T-helper 1 cell (primary cell): ENCODE measurements at places on chromosomes 11 and 22.

DNA sequence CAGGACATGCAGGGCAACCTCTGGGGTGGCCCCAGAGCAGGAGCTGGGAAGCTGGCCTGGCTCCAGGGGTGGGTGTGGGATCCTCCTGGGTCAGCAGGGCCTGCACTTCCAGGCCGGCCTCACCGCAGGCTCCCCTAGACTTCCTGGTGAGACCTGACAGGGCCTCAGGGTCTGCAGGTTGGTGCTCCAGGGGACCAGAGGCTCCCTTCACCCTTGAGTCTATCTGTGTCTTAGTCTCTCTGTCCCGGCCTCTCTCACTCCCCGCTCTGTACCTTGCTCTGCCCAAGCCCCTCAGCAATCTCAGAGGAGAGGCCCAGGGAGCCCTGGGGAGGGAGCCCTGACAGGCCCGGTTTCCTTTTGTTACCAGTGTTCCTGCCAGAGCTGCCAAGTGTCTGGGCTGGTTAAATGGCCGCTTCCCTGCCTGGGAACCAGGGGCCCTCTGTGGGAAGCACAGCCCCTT lies 13.9 kb downstream of the CD82 start:
- no peak for DNase-seq

DNA sequence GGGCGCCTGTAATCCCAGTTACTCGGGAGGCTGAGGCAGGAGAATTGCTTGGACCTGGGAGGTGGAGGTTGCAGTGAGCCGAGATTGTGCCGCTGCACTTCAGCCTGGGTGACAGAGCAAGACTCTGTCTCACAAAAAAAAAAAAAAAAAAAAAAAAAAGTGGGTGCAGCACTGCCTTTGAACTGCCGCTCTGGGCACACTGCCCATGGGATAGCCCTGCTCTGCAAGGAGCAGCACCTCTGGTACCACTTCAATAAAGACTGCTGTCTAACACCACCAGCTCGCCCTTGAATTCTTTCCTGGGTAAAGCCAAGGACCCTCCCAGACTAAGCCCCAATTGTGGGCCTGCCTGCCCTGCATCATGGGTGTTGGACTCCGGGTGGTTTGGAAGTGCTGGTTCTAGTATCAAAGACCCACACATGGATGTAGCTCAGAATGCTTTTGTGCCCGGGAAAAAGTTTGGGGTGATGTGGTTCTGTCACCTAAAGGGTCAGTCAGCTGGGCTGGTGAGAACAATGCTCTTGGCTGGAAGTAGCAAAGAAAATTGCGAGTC lies 444.3 kb downstream of the TBC1D22A start:
- DNase-seq, result no peak

GRCh38 chr11:67317888-67318555 lies 14.7 kb downstream of the SSH3 start:
- DNase-seq, result no peak

GRCh38 chr11:134001088-134001487 lies 44.3 kb upstream of the IGSF9B start:
- no peak for DNase-seq

GRCh38 chr22:43704051-43704450 lies 108.1 kb downstream of the EFCAB6 start:
- no peak for DNase-seq

- no peak for DNase-seq
These were observed 1.3 kb downstream of the FAM118A start for GRCh38 chr22:45310977-45311531.

DNA sequence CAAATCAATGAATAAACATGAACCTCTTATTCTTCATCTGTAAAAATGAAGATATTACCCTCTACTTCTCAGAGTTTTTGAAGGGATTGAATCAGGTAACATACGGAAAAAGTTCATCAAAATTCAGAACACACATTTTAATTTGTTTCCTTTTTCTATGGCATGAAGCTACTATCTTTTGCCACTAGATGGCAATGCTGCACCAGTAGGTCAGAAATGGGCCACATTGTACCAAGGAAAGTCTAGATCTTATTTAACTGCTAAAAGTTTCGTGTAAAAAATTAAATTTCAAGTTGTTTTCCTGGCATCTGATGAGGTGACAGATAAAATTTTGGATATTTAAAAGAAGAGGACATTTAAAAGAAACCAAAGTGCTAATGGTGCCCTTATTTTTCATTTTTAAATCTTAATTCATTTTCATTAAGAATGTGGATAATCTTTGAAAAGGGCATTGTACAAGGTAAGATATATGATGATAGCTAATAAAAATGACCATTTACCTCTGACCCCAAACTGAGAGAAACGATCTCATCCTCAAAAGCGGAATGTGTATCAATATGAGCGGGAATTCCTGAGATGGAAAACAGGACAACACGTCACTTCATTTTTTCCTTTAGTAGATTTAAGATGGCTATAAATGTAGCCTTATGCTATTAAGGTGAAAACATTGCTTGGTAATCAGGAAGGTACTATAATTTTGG lies 16.1 kb downstream of the ALKBH8 start:
- no peak for DNase-seq

- no peak for DNase-seq
These were observed 2.1 kb downstream of the EHD1 start for GRCh38 chr11:64876229-64876750.

DNA sequence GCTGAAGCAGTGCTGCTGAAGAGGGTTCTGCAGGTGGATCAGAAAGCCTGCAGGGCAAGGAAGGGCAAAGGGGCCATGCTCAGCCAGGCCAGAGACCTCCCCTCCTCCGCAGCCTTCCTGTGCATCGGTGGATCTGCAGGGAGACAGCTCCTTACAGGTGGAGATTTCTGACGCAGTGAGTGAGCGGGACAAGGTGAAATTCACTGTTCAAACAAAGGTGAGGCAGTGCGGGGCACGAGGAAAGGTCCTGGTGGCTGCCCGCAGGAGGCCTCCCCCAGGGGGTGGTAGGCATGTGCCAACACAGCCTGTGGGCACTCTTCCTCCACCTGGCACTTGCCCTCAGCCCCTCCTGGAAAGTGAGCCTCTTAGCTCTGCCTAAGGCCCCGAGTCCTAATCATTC lies 8.6 kb downstream of the CFL1 start:
- no peak for DNase-seq

DNA sequence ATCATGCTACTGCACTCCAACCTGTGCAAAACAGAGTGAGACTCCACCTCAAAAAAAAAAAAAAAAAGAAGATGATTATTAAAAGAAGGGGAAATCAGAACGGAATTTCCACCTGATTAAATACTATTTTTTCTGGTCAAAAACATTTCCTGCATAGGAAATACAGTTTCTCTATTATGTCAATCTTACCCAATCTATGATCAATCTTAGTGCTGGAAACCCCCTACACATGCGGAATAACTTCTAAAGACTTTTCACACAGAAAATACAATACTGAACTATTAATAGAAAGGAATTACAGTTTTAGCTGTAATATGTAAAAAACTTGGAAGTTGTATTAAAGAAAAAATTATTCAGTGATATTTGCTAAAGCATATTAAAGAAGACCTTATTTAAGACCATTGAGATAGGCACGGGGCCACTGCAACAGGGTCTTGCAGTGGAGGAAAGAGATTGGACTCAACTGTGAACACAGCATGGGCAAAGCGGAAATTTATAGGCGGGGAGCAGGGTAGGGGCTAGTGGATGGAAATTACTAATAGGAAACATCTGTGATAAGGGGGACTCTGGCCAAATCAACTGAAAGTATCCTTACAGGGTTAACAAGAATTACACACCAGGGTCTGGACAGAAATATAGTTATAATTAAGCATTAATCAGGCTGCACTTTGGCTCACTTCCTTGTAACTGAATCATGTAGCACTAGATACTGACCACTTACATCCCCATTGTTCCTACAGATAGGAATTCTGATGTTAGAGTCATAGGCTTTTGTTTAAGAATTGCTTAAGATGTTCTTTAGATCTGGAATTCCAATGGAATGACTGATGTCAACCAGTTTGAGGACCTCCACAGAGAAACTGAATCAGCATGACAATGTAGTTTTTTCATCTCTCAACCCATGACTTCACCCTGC lies 411.5 kb upstream of the DDI1 start:
- no peak for DNase-seq

DNA sequence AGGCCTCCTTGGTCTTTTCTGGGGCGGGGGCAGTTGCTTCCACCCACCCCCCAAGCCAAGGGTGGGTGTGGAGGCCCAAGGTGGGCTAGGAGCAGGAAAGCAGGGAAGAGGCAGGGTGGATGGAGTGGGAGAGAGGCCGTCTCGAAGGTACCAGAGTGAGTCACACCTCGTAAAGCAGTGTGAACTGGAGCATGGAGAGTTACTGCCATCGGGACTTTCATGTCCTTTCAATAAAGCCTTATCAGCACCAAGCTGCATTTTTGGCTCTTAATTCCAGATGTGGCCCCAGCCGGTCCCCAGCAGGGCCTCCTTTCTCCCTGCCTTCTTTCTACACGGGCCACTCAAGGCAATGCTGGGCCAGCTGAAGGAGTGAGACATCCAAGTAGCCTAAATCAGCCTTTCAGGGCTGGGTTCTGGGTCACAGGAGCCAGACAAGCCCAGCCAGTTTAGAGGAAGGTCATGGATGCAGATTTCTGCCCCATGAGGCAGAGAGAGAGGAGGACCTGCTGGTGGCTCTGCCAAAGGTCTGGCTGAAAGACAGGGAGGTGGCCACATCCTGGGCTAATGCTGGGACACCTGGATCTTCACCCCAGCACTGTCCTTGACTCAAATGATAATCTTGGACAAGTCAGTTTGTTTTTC lies 59.0 kb upstream of the CD82 start:
- DNase-seq, result no peak

GRCh38 chr11:118783724-118784495 lies 7.1 kb downstream of the DDX6 start:
- DNase-seq, result no peak

DNA sequence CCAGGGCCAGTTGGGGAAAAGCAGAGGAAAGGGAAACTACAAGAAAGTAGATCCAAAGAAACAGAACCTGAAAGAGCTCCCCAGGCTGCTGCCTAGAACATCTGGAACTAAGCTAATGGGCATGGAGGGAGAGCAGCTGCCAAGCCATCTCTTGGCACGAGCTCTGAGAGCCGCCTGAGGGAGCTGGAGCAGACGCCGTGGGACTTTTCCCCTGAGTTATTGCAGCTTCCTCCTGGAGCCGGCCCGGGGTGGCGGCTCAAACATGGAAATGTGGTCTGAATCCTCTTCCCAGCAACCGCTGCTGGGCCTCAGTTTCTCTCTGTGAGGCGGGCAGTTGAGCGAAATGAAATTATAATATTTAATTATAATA lies 41.8 kb downstream of the LIF start:
- DNase-seq, result no peak

DNA sequence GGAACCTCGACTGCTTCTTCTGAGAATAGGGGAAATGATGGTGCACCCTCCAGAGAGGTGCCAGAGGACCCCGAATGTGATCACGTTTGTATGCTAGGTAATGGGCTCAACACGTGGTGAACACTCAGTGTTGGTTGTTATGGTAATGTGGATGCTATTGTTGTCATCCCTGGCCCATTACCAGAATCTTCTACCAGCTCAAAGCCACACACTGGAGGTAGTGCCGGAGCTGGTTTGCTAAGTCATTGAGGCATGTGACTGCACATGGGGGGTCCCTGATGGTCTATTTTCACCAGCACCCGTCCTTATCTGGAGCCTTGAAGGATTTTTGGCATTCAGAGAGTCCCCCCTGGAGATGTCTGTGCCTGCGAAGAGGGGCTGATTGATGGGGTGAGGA lies 119.1 kb upstream of the CD82 start:
- no peak for DNase-seq

- no peak for DNase-seq
These were observed 96.2 kb upstream of the MTMR2 start for GRCh38 chr11:96019810-96020747.

DNA sequence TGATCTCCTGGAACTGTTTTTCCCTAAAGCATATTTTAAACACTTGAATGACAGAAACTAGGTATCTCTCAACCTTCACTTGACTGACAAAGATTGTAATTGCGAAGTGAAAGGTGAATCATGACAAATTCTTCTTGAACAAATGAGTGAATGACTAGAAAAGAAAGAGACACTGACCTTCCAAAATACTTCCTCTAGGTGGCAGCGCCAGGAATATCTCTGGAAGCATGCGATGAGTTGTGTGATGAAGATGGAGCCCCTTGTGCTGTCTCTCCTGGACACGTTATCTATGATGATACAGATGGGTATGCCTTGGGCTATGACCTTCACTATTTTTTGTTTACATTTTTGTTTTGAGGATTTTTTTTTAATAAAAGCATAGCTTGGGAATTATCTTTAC lies 7.0 kb upstream of the CASP12 start:
- no peak for DNase-seq

DNA sequence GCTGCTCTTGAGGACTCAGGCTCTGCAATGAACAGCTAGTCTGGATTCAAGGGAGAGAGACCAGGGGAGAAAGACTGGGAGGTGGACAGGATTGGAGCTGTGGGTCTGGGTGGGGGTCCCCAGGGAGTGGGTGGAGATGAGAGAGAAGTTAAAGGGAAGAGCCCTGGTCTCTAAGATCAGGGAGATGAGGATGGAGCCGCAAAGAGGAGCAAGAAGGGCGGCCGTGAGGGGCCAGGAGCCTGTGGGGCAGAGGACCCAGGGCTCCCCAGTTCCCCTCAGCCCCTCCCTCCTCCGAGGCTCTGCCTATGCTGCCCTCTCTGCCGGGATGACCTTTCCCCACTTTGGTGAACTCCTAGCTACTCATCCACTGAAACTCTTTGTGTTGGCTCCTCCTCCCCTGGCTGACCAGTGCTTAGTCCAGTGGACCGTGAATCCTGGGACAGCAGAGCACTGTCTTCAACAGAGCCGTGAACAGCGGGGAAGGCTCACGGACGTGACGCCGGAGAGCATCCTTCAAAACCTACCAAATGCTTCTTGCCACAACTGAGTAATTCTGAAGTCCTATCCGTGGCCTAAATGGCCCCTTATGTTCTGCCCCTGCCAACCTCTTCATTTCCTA lies 16.4 kb upstream of the RFPL3 start:
- no peak for DNase-seq

- DNase-seq, result peak; percentile 97
These were observed at the start of gene ZNRD2 for GRCh38 chr11:65569973-65570918. ZNRD2 (plus strand) TSS chr11:65570477; CDS start chr11:65570492, 15 bp downstream.

- peak; percentile 28 for DNase-seq
These were observed 17.3 kb downstream of the EPS8L2 start for GRCh38 chr11:723120-723883.

DNA sequence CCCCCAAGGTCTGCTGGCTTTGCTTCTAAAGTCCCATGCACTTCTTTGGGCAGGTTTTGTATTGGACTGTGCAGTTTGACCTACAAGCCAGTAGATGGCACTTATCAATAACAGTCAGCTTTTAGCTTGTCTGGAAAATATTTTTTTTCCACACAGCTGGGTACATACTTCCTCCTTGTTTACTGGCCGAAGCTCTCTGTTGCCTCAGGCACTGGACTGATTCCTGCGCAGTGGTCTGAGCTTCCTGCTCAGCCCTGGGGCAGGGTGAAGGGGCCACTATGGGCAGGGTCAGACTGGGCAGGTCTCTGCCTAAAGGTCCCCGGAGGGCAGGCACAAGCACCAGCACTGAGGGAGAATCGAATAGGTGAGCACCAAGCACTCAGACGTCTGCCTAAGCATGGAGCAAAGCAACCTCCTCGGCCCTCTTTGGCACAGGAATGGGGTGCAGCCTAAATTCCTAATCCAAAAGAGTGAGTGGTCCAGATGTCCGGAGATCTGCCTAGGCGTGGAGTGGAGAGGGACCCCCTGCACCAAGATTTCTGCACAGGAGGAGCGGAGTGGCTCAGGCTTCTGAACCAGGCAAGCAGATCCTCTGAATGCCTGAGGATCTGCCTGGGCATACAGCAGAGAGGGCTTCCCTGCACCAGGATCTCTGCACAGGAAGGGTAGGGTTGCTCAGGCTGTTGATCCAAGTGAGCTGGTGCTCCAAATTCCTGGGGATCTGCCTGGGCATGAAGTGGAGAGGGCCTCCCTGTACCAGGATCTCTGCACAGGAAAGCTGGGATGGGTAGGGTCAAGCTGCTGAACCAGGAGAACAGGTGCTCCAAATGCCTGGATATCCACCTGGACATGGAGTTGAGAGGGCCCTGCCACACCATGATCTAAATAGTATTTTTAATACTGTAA lies 105.9 kb upstream of the C11orf58 start:
- no peak for DNase-seq
